ENCODE measurements at places on chromosomes 1 and 21.

DNA sequence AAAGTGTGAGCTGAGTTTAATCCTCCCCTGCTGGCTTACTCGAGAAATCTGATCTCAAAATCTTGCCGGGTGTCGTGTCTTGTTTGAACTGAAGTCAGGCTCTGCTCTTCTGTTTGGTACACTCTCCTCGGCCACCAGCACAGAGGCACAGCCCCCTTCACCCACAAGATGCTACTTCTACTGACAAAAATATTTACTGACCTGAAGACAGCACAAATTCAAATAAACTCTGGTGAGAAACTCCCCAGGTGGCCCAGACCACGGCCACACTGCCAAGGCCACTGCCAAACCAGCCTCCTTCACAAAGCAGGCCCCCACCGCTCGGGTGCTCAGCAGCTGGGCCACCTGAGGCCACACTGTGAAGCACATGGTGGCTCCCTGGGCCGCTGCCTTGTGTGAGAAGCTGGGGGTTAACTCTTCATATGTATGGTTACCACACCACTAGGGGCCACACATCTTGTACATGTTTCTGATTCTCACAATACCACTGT lies 80.6 kb downstream of the TGFBR3 start:
- DNase-seq = no peak

GRCh38 chr1:212044851-212045250 lies 9.3 kb downstream of the DTL start:
- DNase-seq = no peak

- DNase-seq = no peak
Measured at GRCh38 chr1:210715072-210715471, 386.4 kb downstream of the HHAT start.

GRCh38 chr1:2072109-2072806 lies 22.0 kb downstream of the PRKCZ start:
- DNase-seq = no peak

- no peak for DNase-seq
Measured at GRCh38 chr1:77649127-77649526, 33.3 kb downstream of the ZZZ3 start.

- DNase-seq = no peak
Measured at GRCh38 chr1:67980028-67980427, 70.4 kb downstream of the DIRAS3 start.

GRCh38 chr21:38833117-38833516 lies 27.4 kb downstream of the ETS2 start:
- no peak for DNase-seq

DNA sequence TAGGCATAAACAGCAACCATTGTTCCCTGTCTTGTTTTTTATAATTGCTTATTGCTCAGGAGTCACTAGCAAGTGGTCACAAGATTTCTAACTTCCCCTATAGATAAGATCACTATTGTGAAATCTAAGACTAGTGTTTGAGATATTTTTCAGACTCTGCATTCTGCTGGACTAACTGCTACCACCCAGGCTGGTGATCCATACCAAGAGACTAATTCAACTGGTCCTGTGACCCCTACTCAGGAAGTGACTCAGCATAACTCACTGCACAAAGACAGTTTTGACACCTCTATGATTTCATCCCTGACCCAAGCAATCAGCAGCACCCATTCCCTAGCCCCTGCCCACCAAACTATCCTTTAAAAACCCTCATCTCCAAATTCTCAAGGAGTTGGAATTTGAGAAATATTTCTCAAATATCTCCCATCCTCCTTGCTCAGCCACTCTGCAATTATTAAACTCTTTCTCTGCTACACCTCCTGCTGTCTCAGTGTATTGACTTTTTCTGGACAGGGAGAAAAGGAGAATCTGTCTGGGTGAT lies 52.7 kb downstream of the TRIM33 start:
- no peak for DNase-seq

- DNase-seq = no peak
Measured at GRCh38 chr1:30423570-30423969, 299.8 kb downstream of the MATN1 start.

- DNase-seq = no peak
Measured at GRCh38 chr1:109229531-109230127, 15.9 kb downstream of the SARS1 start.

DNA sequence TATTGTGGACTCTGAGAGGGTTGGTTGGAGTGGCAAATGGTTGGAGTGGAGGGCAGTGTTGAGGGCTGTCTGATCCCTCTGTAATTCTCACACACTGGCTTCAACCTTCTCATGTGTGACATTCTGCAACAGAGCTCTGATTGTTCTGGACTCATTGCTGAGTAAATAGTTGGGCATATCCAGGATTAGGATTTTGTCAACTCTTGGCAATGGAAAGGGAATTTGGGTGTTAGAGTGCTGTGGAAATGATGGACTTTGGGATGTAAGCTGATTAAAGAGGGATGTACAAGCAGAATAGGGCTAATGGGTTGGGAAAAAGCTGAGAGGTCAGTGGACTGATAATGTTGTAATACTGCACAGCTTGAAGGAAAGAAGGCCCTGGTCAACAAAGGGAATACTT lies 16.5 kb downstream of the TLCD4 start:
- no peak for DNase-seq

DNA sequence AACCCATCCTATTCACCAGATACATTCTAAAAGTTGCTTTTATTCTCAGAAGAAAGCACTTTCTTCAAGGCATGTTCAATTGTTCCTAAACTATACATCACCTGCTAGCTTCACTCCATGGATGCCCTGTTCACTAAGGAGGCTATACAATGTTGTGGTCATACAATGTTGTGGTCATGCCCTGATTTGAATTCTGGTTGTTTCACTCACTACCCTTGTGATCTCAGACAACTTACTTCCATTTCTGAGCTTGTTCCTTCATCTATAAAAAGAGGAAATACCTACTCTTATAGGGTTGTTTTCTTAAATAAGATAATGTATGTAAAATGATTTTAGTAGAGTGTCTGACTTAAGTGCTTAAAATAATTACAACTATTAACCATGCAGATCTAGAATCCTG lies 19.7 kb downstream of the EDEM3 start:
- DNase-seq = no peak

DNA sequence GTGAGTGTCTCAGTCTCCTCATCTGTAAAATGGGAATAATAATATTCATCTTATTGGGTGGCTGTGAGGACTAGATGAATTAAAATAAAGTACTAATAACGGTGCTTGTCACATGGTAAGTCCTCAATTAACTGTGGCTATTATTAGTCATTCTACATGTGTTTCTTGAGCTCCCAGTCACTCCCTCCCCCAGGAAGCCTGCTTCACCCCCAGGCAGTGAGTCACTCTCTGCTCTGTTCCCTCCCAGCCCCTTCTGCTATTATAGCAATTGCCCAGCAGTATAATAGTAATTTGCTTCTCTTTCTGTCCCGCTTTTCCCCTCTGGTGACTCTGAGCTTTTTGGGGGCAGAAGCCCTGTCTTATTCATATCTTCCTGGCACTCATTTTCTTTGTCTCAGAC lies 102.0 kb downstream of the BEND5 start:
- DNase-seq = peak; percentile 67

DNA sequence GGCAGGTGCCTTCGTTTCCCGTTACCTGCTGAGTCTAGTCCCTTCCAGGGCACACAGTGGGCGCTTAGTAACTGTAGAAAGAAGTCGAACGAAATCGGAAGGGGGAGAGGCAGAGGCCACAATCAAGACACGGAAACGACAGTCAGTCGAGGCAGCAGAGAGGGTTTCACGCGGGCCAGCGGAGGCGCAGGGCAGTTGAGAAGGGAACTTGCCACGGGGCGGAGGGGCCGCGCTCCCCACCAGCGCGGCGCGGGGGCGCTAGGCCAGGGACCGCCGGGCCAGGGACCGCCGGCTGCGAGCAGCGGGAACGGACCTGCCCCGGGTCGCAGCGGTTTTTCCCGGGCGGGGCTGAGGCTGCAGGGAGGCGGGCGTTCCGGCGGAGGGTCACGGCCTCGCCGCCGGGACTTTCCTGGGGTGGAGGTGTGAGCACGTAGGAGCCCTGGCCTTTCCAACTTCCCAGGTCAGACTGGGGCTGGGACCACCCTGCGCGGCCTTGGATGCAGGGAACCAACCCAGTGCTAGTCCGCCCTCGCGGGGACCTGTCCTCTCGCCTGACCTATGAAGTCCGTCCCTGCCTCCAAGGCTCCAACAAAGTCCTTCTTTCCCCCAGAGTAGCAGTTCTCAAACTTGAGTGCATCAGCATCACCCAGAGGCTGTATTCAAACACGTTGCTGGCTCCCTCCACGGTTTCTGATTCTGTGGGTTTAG lies 150.1 kb upstream of the FGGY start:
- DNase-seq = peak; percentile 45

- DNase-seq = no peak
Measured at GRCh38 chr21:38142224-38142623, 114.6 kb upstream of the KCNJ15 start.

- DNase-seq = no peak
Measured at GRCh38 chr21:29074783-29075182, 1.3 kb upstream of the CCT8 start.

DNA sequence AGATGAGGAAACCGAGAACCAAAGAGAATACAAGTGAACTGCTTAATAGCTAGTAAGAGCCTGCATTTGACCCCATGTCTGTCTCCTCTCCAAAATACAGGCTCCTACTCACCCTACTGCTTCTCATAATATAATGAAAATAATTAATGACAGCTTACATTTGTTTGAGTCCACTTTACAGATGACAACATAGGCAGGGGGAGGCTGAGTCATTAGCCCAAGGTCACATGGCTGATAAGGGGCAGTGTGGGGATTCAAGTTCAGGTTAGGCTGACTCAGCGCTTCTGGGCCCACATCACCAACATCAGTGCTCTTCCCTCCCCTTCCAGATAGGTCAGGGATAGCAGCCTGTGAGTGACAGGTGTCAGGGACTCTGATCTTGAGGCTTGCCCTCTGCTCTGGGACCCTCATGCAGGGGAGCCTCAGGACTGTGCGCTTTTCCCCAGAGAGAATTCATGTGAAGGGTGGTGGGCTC lies 16.2 kb downstream of the AZIN2 start:
- no peak for DNase-seq

DNA sequence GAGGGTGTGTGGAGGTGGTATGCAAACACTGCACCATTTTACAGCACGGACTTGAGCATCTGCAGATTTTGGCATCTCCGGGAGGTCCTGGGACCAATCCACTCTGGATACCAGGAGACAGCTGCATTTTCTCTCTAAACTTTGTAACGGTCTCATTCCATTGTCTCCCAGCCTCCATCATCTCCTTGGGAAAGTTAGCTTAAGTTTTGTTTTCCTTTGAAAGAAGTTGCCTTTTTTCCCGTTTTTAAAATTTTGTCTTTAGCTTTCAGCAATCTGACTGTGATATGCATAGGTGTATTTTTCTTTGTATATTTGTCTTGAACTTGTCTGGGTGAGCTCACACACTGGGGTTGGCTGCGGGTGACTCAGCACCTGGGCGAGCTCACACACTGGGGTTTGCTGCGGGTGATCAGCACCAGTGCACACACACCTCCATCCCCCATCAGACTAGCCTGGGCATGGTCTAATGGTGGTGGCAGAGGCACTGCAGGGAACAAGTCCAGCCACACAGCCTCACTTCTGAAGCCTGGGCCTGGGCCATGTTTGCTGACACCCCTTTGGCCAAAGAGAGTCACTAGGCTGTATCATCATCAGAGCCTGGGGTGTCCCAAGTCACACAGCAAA lies 32.1 kb upstream of the COL18A1 start:
- no peak for DNase-seq

DNA sequence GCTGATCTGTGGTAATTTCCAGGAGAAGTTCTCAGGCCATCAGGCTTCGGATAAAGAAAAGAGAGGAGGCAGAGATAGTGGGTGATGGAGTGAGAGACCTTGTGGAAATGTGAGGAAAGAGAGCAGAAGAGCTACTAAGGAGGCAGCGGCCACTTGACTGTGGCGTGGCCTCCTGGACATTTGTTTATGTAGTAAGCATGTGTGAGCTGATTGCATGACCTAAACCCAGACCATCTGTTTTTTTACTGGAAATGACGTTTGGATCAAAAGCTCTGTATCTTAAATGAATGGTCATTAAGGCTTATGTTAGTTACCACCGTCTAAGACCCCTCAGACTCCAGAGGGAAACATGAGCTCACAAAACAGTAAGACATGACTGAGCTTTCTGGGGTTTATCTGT lies 13.6 kb downstream of the ATP1B1 start:
- DNase-seq = no peak

DNA sequence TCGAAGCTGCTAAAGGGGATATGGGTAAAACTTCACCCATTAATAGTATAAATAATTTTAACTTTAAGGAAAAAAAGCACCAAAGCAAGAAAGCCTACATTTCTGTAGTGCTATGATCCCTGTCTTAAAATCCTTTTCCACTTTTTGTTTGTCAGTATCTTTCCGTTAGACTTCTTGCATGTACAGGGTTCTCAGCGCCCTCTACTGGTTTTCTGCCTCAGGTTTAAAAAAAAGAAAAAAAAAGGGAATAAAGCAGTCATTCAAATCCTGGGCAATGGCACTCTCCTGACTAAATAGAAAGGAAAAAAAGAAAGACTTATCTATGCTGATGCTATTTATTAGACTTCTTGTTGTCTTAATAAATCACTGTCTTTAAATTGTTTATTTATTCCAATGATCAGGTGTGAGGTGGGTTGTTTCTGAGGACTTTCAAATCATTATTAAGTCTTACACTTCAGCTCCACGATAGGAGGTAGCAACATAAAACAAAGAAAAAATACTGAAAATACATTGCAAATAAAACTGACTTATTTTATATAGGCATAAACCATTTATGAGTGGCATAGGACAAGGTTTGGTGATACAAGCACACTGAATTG lies 475.4 kb upstream of the NR5A2 start:
- peak; percentile 47 for DNase-seq

- no peak for DNase-seq
Measured at GRCh38 chr1:50779801-50780200, 180.3 kb downstream of the FAF1 start.

GRCh38 chr1:105373681-105374080 lies 1624.0 kb downstream of the AMY1C start:
- DNase-seq = no peak

GRCh38 chr1:220727519-220727918 lies 20.6 kb upstream of the MTARC2 start:
- DNase-seq = no peak

- DNase-seq = no peak
Measured at GRCh38 chr1:147479864-147480564, 61.3 kb upstream of the BCL9 start.

- no peak for DNase-seq
Measured at GRCh38 chr1:33396188-33397124, 34.4 kb downstream of the PHC2 start.

DNA sequence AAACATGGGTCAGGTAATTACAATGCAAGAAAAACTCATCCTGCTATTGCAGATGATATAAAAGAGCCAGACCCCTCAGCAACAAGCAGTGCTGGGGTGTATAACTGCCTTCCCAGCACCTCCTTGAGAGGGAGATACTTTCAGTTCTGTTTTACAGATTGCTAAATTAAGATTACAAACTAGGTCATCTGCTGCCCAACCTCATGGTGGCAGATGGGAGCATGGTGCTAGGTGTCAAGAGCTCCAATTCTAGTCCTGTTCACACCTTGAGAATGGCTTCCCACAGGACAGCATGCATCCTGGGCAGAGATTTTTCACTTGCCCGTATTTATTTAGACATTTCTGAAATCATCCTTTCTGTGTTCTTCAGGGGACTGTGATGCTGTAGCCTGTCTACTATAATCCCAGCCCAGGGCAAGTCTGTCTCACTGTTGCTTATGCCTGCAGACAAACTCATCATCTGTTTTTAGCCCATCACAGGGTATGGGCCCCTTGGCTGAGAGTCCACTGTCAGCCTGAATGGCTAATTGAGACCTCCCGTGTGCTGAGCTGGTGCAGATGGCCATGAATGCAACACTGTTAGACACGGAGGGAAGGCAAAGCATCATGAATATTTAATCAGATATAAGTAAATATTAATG lies 40.2 kb upstream of the PBX1 start:
- DNase-seq = no peak
